ENCODE measurements at places on chromosomes 7 and 10.

DNA sequence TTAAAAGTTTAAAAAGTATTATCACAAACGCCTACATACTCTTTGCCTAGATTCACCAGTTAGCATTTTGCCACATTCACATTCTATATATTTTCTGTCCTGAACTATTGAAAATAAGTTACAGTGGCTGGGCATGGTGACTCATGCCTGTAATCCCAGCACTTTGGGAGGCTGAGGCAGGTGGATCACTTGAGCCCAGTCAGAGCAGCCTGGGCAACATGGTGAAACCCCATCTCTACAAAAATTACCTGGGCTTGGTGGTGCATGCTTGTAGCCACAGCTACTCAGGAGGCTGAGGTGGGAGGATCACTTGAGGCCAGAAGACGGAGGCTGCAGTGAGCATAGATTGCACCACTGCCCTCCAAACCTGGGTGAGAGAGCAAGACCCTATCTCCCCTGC lies 5.3 kb downstream of the ARPC1A start:
- DNase-seq, result no peak

DNA sequence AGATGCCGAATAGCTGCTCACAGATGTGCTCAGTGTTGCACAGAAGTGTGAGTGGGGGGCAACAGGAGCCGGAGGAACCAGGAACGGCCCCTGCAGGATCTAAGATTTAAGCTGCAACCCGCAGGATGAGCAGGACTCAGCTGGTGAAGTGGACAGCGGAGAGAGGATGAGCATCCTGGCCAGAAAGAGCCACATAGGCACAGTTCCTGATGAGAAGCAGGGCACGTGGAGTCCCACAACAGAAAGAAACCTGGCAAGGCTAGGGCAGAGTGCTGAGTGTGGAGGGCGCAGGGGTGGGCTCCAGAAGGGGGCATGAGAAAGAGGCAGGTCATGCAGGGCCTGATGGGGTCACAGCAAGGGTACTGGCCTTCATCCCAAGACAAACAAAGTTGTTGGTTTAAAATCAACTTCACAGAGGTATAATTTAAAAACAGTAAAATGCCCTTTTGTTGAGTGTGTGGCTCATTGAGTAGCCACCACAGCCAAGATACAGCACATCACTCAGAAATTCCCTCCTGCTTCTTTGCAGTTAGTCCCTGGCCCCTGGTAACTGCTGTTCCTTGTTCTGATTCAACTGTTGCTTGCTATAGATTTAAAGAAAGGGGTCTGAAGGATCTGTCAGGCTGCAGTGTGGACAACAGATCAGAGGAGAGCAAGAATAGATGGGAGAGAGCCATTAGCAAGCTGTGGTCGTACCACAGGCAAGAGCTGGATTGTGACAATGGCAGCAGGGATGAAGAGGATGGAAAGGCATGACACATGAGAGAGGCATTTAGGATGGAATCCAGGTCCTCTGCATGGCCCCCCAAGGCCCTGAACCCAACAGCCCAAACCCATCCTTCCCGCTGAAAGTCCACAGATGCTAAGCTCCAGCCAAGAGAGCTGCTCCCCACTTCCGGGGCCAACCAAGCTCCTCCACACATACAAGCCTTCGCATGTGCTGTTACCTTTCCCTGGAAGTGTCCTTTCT lies 53.1 kb upstream of the OSBPL3 start:
- no peak for DNase-seq

DNA sequence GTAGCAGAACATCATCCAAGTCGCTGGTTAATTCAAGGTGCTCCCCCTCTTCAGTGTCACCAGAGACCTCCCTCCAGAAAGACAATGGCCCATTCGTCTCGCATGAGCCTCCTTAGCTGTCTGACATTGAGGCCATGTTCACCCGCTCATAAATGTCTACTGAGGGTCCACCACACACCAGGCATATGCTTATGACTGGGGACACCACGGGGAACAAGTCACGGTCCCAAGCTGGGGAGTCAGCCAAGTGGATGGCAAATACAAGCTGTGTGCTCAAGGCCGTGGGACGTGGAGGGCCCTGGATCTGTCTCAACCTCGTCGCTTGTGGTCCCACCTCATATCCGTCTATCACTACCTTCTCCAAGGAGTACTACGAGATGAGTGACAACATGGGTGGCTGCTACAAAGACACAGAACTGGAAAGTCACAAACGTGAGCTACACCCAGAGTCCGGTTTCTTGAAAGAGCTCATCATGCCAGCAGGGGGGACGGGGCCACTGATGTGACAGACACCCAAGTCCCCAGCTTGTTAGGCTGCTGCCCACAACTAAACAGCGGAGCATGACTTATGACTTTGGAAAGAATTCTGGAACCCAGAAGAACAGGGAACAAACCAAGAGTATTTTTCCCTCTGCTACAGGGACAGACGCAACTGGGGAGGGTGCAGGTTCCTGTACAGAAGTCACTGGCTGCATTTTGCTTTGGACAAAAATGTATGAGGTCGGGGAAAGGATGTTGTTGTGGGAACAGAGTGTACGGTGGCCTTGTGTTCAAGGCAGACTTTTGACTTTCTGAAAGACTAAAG lies 189.6 kb downstream of the COBL start:
- DNase-seq, result no peak

GRCh38 chr7:106289848-106290247 lies 5.1 kb upstream of the NAMPT start:
- DNase-seq, result no peak

DNA sequence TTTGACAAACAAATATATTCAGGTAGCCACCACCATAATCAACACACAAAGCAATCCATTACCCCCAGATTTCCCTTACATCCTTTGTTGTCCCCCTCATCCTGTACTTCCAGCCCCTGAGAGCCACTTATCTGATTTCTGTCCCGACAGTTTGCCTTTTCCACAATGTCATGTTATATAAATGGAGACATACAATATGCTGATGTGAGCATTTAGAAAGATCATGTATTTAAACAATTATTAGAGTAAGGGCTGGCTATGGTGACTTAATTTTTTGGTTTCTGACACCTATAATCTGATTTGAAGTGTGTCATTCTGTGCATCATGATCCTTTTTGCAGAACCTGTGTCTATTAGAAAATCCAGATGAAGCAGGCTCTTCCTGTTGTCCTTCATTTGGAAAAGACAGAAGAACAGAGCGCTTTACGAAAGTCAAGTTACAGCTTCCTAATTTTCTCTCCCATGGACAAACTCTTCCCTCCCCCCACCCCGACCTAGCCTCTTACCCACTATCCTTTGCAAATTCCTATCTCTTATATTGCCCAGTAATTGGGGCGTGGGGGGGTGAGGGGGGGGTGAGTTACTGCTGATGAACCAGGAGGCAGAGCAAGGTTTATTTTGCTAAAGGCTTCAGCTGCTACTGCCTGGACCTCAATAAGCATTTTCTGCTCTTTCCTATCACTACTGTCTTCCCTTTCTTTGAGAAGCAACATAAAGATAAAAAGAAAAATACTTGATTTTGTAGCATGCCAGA lies 252.4 kb upstream of the C7orf33 start:
- no peak for DNase-seq

GRCh38 chr7:54841772-54842697 lies 83.0 kb upstream of the SEC61G start:
- DNase-seq, result peak; percentile 66

DNA sequence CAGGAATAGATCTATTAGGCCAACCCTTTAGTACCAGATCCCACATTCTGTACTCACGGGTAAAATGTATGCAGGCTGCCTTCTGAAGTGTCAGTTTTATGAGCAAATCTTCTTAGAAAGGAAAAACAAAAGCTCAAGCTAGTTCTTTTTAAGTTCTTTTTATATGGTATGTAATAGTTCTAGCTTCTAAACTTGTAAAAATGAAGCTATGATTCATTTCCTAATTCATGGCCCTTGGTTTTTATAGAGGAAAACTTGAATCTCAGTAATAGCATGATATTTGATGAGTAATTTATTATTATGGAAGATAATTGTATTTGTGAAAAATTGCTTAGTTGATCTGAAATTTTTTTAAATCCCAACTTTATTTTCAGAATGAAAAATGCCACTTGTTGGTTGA lies 54.3 kb downstream of the SLK start:
- no peak for DNase-seq

GRCh38 chr7:116083796-116084195 lies 53.2 kb upstream of the TFEC start:
- no peak for DNase-seq

DNA sequence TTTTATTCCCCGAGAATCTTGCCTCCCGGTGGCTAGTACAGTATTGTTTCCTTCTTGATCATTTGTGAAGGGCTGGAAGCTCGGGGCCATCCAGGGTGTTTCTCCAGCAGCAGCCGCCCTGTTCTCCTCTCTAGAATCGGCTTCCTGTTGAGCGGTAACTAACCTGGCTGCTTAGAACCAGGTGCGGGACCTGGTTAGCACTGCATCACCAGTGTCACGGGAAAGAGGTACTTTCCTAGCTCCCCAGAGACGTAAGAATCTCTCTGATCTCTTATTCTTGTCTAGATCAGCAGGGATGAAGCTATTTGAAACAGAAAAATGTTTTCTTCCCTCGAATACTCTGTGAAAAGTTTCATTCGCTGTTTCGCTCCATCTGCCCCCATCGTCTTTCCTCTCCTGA lies 239.2 kb downstream of the CELF2 start:
- no peak for DNase-seq

- DNase-seq, result no peak
Observed at GRCh38 chr10:114553436-114553835, 104.6 kb downstream of the ABLIM1 start.

- DNase-seq, result peak; percentile 25
Observed at GRCh38 chr10:132107949-132108877, 42.5 kb downstream of the JAKMIP3 start.

DNA sequence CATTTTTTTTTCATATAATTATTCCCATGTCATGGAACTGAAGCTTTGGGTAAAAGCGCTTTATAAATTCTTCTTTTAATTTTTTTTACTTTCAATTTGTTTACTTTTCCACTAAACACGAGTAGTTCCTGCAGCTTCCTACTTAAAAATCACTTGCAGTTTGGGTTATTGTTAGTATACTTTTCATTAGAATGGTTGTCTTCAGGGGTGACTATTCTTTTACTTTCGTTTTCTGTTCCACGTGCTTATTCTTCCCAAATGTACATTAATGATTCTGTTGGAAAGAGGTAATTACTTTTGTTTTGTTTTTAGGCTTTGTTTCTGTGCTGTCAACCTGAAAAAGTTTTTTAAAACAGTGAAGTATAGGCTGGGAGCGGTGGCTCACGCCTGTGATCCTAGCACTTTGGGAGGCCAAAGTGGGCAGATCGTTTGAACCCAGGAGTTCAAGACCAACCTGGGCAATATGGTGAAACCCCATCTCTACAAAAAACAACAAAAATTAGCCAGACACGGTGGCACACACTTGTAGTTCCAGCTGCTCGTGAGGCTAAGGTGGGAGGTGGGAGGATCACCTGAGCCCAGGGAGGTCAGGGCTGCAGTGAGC lies 5.2 kb upstream of the CFAP69 start:
- DNase-seq, result no peak

- DNase-seq, result no peak
Observed at GRCh38 chr7:14995774-14996173, 93.2 kb upstream of the DGKB start.

- DNase-seq, result no peak
Observed at GRCh38 chr10:87928996-87929395, 65.6 kb downstream of the PTEN start.

DNA sequence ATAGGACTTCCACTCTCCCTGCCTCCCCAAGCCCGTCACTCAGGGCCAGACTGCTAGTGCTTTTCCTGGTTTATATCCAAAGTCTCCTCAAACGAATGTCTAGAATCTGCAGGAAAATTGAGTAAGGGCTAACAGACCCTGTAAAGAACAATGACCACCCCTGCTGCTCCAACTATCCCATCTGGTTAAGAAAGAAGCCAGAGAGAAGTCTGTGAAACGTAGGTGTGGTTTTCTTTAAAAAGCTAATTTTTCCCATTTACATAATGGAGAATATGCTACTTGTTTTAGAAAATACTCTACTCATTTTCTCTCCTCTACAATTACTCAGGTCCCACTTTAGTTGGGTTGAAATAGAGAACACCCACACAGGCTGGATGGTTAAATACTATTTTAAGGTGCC lies 72.5 kb downstream of the FAM13C start:
- DNase-seq, result no peak
